SJSA1 (cell line): ENCODE measurements at places on chromosomes 1 and 21.

GRCh38 chr1:98458511-98459485 lies 202.7 kb upstream of the SNX7 start:
- DNase-seq, result no peak

- no peak for DNase-seq
Observed at GRCh38 chr1:39970274-39970673, 15.3 kb downstream of the MFSD2A start.

DNA sequence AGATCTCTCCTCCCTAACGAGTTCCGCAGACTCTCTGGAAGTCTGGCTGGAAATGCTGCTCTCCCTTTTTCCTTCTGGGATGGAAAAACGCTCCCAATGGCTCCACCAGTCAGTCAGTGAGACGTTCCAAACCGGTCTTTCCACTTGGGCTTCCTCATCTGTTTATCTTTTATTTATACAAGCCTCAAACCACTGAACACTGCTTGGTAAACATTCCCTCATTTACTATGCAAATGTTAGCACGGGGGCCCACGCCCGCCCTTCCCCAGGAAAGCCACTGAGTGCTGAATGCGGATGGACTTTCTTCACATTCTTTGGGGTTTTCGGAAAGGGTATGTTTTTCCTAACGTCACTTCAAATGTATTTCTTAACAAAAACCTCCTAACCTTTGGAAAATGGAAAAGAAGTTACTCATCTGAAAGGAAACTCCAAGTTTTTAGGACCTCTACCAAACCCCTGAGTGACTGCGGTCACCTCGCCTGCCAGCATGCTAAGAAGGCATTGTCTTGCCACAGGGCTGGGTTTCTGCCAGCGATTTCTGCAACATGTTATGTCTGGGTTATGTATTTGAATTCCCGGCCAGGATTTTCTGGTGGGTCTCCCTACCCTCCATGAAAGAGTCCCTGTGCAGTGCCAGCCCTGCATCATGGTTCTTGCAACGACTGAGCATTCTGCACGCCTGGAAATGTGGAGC lies 14.0 kb upstream of the UMODL1 start:
- peak; percentile 97 for DNase-seq

GRCh38 chr1:4664095-4664494 lies 9.7 kb downstream of the AJAP1 start:
- DNase-seq, result no peak
